ENCODE measurements at places on chromosomes 5 and 9.

GRCh38 chr5:123659011-123659410, 147.0 kb downstream of the CSNK1G3 start:
- no peak for DNase-seq

- peak; percentile 10 for DNase-seq
Measured at GRCh38 chr5:59206132-59206581, 623.3 kb downstream of the RAB3C start.

- peak; percentile 83 for DNase-seq
Measured at GRCh38 chr9:73132034-73132776, 19.5 kb upstream of the ANXA1 start.

DNA sequence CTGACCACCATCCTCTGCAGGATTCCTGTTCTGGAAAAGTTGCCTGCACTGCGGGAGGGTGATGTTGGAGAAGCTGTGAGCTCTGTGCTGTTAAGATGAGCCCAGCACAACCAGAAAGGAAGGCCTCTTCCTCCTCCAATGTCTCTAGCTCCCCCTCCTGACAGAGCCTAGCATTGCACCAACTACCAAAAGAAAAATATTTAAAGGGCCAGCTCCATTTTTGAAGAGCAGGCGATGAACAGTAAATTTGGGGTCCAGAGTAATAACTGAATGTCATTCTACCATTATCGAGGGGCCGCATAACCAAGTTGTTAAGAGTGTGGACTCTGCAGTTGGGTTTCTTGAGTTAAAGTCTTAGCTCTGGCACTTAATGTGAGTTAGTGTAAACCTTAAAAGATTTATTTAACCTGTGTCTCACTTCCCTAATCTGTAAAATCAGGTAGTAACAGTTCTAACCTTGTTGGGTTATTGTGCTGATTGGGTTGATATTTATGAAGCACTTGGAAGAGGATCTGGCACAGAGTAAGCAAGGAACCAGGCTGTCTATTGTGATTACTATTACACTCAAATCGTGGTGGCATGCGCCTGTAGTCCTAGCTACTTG, 3.9 kb downstream of the TEX53 start:
- DNase-seq: peak; percentile 22

GRCh38 chr5:57111993-57112392, 61.9 kb upstream of the GPBP1 start:
- DNase-seq: no peak

DNA sequence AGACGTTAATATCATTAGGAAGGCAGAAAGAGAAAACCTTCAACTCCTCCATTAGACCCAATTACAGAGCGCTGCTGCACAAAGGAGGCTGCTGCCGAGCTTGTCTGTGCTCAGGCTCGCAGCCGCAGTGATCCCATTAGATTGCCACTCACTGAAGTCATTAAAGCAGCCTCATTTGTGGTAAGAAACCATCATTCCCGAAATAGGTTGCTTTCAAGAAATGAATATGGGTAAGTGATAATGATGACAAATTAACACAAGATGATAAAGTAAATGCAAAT, 137.2 kb downstream of the CAVIN4 start:
- DNase-seq: no peak

GRCh38 chr5:164742025-164742424, 1236.6 kb downstream of the MAT2B start:
- DNase-seq: no peak

DNA sequence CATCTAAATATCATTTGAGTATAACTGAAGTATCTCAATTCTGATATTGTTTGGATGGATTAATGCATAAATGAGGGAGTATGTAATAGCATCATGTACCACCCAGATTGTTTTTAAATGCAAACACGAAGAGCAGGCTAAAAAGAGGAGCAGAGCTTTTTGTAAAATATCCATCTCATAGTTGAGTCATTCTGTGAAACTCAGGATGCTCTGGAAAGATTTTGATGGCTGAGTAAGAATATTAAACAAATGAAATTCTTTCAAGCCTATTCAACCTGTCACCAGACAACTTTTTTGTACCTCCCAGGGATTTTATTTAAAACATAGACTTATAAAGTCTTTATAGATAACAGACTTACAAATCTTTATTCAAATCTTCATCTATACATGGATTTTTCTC, 625.9 kb downstream of the TLE4 start:
- DNase-seq: no peak
